ENCODE measurements at places on chromosomes 5 and 9. TPM values are rescaled to one million over a fixed set of nuclear protein-coding genes. Genes with fewer than 3 reads are reported as not detected.

The NUTM2F gene
- not detected for total RNA-seq

DNA sequence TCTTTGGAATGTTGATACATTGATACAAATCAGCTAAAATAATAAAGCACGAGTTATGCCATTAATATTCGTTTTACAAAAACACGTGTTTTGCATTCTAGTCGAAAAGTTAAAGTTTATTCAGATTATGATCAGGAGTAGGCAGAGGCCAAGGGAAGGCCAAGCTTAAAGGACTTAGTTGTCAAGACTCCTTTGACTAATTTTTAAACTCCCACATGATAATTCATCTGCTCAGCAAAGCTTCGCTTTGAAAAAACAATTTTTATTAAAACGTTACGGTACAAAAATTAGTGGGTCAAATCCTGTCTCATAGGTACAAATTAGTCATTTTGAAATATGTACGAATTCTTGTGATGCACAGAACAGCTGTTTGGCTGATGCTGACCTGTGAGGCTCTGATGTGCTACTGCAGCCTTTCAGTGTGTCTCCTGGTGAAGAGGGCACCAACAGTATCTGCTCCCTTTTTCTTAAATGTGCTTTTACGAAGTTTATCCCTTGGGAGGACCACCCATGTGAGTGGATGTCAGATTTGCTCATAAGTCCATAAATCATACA is 23.0 kb upstream of the NR3C1 start:
- DNase-seq: peak; percentile 27

DNA sequence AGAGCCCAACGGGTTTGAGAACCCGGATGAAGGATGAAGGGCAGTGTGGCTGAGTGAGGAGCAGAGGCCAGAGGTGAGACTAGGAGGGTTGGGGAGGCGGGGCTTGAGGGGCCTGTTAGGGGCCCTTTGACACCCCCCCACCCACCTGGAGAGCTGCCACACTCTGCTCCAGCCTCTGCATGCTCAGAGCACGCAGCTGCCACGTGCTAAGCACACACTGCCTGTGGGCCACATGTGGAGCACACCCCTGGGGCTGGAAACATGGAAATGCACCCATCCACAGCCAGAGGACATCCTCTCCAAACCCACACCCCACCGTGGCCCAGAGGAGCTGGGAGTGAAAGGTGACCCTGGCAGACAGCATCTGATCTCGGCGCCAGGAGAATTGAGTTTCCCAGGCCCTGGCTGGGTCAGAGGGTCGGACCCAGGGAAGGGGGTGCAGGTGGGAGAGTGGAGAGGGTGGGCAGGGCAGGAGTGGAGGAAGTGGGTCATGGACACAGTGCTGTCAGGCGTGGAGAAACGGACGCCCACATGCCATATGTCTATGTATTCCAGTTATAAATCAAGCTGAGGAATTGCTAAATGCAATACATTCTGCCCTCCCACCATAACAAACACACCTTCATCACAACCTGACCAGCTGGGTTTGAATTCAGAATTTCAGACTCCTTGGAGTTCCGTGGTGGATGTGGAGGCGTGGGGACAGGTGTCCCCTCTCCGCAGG is 5.9 kb downstream of the DNM1 start:
- DNase-seq: no peak

GRCh38 chr9:3793971-3794383 is 268.2 kb upstream of the RFX3 start:
- no peak for DNase-seq

- peak; percentile 84 for DNase-seq
These were observed 1.7 kb downstream of the STC2 start for GRCh38 chr5:173326501-173326960.

- no peak for DNase-seq
These were observed 207.3 kb downstream of the PARP8 start for GRCh38 chr5:50873595-50874277.
